T-cell (primary cell): ENCODE measurements at places on chromosomes 12 and 14. TPM values are rescaled to one million over a fixed set of nuclear protein-coding genes. Genes with fewer than 3 reads are reported as not detected.
A peak's percentile ranks its signal among the peaks of the same experiment; 100 is the strongest.

GRCh38 chr14:105861985-105862465 is 335.6 kb downstream of the TMEM121 start:
- peak overlapping the region; percentile 92 for H3K27ac ChIP-seq
- no peaks in the 10 kb centered on the region for H3K36me3 ChIP-seq
- peak overlapping the region; percentile 32 for H3K4me3 ChIP-seq
- H3K27me3 ChIP-seq, result no peaks in the 10 kb centered on the region
- peaks cover 52% of the 10 kb centered on the region for H3K4me1 ChIP-seq

- H3K4me1 ChIP-seq, result no peaks in the 10 kb centered on the region
- DNase-seq, result no peak
- no peak overlapping the region for H3K27ac ChIP-seq
- H3K27me3 ChIP-seq, result no peaks in the 10 kb centered on the region
- H3K36me3 ChIP-seq, result no peaks in the 10 kb centered on the region
Observed at GRCh38 chr14:83830316-83830715, 1699.6 kb upstream of the FLRT2 start.

DNA sequence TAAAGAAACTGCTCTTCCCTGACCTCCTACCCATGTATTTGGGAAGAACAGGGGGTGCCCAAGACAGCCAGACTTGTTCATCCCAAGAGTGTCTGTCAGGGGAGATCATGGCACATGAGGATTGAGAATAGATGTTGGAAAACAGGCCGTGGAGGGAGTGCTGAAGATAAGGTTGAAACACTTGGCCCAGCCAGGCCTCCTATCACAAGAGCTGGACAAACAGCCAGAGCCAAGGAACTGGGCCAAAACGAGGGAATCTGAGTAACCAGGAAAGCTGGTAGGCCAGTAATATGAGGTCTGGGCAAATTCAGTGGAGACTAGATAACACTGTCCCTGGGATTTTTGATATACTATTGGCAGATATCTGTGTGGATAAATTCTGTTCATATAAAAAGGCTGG is 161.7 kb downstream of the TMX1 start:
- no peak overlapping the region for H3K27ac ChIP-seq
- H3K4me3 ChIP-seq, result no peak overlapping the region
- no peak for DNase-seq

VASH1 gene
- total RNA-seq, result 14.9 TPM

TBC1D30 gene
- 0.41 TPM for total RNA-seq

DNA sequence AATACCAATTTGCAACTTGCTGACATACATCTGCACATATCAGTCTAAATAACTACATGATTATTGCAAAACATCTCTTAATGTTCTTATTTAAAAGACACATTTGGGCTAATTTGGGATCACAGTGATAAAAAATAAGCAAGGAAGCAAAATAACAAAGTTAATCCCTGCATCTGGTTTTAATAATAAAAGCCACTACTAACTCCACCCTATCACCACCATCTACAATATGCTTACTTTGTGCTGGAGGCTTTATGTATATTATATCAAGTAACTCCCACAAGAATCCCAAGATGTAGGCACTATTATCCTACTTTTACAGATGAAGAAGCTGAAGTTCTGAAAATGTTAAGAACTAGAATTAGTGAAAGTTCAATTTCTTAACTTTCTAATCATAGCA is 45.7 kb downstream of the TAOK3 start:
- no peaks in the 10 kb centered on the region for H3K4me1 ChIP-seq
- DNase-seq, result no peak
- H3K36me3 ChIP-seq, result no peaks in the 10 kb centered on the region
- H3K27ac ChIP-seq, result no peak overlapping the region
- H3K27me3 ChIP-seq, result no peaks in the 10 kb centered on the region

DNA sequence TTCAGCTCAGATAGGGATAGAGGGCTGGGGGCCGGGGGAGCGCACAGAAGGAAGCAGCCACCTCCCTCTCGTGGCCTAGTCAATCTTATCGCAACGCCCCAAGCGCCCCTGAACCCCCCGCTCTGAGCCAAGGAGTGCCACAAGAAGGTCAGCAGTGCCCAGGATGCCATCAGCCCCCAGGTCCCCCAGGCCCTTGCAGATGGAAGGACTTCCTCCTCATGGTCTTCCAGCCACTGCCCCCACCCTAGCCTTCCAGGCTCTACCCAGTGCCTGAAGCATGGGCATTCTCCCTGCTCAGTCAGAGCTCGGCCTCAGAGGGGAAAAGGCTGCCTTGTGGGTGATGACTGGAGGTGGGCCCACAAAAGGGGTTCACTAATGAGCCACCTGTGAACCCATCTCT is 68.2 kb downstream of the BCL11B start:
- peak overlapping the region; percentile 73 for H3K27ac ChIP-seq
- no peak for DNase-seq
- peaks cover 82% of the 10 kb centered on the region for H3K4me1 ChIP-seq
- peaks cover 12% of the 10 kb centered on the region for H3K36me3 ChIP-seq
- no peaks in the 10 kb centered on the region for H3K27me3 ChIP-seq

- H3K4me1 ChIP-seq, result no peaks in the 10 kb centered on the region
- DNase-seq, result no peak
- H3K4me3 ChIP-seq, result no peak overlapping the region
- H3K27me3 ChIP-seq, result no peaks in the 10 kb centered on the region
- no peak overlapping the region for H3K27ac ChIP-seq
Observed at GRCh38 chr14:84610086-84610485, 919.9 kb upstream of the FLRT2 start.

GRCh38 chr14:92677087-92677668 is 71.2 kb downstream of the LGMN start:
- H3K27me3 ChIP-seq, result no peaks in the 10 kb centered on the region
- peaks cover 41% of the 10 kb centered on the region for H3K4me1 ChIP-seq
- H3K4me3 ChIP-seq, result no peak overlapping the region
- DNase-seq, result no peak

GRCh38 chr12:122422730-122423257 is 325 bp upstream of the CLIP1 start:
- DNase-seq, result no peak
- H3K4me3 ChIP-seq, result peak overlapping the region; percentile 89
- H3K27me3 ChIP-seq, result no peaks in the 10 kb centered on the region
- no peak overlapping the region for H3K27ac ChIP-seq

DNA sequence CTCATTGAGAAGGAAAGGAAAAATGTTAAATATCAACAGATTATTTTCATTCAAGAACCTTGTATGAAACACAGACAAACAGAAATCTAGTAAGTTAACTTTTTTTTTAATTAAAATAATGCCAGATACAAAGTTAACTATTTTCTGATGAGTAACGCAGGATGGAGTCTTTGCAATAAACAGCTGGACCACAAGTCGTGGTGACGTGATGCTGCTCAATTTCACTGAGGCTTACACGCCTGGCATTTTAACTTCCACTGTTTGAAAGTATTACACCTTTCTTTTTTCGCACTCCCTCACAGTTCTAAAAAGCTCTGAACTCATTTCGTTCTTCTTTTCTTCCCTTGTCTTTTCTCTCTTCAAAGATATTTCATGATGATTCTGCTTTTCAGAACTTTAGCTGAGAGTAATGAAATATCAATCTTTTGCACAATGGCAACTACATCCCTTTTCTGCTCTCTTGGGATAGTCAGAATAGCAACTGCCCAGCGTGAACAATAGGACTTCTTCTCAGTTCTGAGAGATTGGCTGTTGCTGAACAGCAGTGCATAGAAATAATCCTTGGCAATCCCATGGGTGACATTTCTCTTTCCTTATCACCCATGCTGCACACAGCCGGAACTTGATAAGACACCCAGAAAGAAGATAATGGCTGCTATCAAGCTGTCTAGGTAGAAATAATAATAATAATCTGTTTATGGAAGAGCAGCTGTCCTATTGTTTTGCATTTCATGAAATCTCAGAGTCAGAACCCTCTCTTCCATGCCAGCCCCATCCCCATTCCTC is 160.5 kb downstream of the BTG1 start:
- no peaks in the 10 kb centered on the region for H3K36me3 ChIP-seq
- no peaks in the 10 kb centered on the region for H3K27me3 ChIP-seq
- DNase-seq, result no peak
- no peaks in the 10 kb centered on the region for H3K4me1 ChIP-seq
- no peak overlapping the region for H3K27ac ChIP-seq

- H3K4me1 ChIP-seq, result peaks cover 76% of the 10 kb centered on the region
- no peak overlapping the region for H3K27ac ChIP-seq
- H3K27me3 ChIP-seq, result no peaks in the 10 kb centered on the region
- H3K4me3 ChIP-seq, result no peak overlapping the region
- DNase-seq, result no peak
Observed at GRCh38 chr12:104691721-104692556, 235.2 kb downstream of the CHST11 start.

- peaks cover 12% of the 10 kb centered on the region for H3K36me3 ChIP-seq
- H3K27me3 ChIP-seq, result no peaks in the 10 kb centered on the region
- H3K27ac ChIP-seq, result peak overlapping the region; percentile 59
- H3K4me3 ChIP-seq, result peak overlapping the region; percentile 92
- H3K4me1 ChIP-seq, result peaks cover 43% of the 10 kb centered on the region
- no peak for DNase-seq
Observed at GRCh38 chr12:120199595-120200306, 1.2 kb downstream of the RPLP0 start.

- H3K4me3 ChIP-seq, result no peak overlapping the region
- DNase-seq, result no peak
- H3K4me1 ChIP-seq, result peaks cover 18% of the 10 kb centered on the region
- no peaks in the 10 kb centered on the region for H3K36me3 ChIP-seq
Observed at GRCh38 chr14:38073641-38074040, 134.1 kb upstream of the SSTR1 start.
